ENCODE measurements at places on chromosomes 3 and 15.

DNA sequence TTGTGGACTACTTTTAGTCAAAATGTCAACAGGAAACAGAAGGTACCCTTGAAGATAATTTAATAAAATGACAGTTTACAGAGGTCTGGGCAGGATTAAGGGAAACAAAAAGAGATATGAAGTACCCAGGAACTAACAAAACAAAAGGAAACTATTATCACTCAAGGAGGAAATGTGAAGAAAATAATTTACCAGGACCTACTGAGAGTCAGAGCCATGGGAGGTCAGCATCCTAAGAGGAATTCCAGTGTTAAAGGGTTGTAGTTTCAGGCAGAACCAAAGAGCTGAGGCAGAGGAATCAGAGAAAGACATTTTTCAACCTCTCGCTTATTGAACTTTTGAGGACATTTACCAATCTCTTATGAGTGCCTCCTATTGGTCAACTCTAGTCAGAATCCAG is 408.9 kb upstream of the CBLB start:
- DNase-seq, result no peak

GRCh38 chr15:62868507-62868906 is 174.0 kb upstream of the TPM1 start:
- no peak for DNase-seq

- DNase-seq, result no peak
These were observed 37.1 kb downstream of the QTRT2 start for GRCh38 chr3:114093596-114093995.

DNA sequence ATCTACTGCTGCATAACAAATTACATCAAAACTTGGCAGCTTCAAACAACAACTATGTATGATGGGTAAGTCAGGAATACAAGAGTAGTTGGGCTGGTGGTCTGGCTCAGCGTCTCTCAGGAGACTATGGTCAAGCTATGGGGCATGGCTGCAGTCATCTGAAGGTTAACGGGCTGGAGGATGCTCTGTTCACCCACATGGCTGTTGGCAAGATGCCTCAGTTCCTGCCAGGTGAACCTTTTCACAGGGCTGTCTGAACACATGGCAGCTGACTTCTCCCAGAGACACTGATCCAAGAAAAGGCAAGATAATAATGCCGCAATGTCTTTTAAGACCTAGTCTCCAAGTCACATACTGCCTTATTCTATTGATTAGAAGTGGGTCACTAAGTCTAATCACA is 63.7 kb downstream of the GPR176 start:
- no peak for DNase-seq

- no peak for DNase-seq
These were observed 22.0 kb upstream of the FLNB start for GRCh38 chr3:57986261-57986660.
